HFFc6 (cell line): ENCODE measurements at places on chromosomes 5 and 9.
A peak's percentile ranks its signal among the peaks of the same experiment; 100 is the strongest.

DNA sequence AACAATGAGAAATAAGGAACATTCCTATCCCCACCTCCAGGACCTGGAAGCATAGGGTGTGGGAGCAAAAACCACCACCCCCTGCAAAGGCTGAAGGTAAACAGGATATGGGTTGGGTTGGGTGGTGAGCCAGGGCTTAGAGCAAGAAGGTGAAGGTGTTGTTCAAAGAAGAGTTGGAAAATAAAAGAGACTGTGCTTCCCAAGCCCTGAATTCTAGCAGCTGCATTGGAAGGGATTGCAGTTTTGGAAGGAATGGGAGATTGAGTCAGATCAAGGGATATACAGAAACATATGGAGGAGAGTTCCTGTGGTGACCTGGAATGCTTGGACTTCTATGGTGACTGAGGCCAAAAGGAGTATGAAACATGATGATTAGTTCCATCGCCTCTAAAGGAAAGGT lies 24.7 kb upstream of the MTAP start:
- peak; percentile 79 for DNase-seq

- DNase-seq: no peak
These were observed 48.9 kb downstream of the DYNC2I2 start for GRCh38 chr9:128607642-128608350.

- DNase-seq: no peak
These were observed 1.4 kb upstream of the NFX1 start for GRCh38 chr9:33288828-33289483.

DNA sequence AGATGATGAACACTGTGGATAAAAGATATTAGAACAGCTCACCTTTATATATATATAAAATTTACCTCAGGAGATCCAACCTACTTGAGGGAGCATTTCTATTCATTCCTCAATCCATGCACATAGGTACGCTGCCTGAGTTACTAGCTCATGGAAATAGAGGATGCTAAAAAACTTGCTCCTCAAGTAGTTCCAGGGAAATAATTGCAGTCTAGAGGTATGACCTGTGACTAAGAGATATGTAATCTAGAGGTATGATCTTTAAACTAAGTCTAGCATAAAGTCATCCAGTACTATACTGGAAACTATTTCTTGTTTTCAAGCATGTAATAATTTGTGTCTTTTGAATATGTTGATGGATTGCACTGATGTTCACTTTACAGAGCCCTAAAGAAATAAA lies 471.2 kb downstream of the TAF11L14 start:
- no peak for DNase-seq

DNA sequence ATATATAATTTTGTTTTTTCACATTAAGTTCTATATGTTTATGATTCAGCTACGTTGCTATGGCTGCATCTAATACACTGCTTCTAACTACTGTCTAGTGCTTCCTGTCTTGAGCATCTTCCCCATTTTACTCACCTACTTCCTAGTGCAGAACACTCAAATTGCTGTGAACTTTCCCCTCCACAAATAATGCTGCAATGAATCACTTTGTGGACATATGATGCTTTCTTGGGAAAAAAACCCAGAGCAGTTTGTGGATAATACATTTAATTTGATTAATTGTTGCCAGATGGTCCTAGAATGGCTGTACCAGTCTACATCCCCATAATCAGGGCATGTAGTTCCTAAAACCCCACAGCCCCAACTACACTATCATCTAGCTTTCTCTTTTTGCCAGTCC lies 18.5 kb downstream of the CD180 start:
- peak; percentile 46 for DNase-seq

- DNase-seq: no peak
These were observed 3.3 kb upstream of the RALGDS start for GRCh38 chr9:133124123-133124906.

DNA sequence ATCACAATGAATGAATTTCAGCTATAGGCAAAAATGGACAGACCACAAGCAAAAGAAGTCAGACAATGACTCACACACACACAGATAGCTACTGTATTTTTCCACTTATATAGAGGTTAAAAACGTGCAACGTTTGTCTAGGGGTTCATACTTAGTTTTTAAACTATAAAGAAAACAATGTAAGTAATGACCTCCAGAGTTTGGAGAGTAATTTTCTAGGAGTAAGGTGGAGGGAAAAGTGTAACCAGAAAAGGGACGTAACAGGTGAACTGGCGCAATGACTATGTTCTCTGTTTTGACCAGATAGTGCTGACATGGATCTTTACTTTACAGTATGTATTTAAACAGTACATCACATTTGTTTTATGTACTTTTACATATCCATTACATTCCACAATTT lies 51.1 kb downstream of the FNIP1 start:
- no peak for DNase-seq

DNA sequence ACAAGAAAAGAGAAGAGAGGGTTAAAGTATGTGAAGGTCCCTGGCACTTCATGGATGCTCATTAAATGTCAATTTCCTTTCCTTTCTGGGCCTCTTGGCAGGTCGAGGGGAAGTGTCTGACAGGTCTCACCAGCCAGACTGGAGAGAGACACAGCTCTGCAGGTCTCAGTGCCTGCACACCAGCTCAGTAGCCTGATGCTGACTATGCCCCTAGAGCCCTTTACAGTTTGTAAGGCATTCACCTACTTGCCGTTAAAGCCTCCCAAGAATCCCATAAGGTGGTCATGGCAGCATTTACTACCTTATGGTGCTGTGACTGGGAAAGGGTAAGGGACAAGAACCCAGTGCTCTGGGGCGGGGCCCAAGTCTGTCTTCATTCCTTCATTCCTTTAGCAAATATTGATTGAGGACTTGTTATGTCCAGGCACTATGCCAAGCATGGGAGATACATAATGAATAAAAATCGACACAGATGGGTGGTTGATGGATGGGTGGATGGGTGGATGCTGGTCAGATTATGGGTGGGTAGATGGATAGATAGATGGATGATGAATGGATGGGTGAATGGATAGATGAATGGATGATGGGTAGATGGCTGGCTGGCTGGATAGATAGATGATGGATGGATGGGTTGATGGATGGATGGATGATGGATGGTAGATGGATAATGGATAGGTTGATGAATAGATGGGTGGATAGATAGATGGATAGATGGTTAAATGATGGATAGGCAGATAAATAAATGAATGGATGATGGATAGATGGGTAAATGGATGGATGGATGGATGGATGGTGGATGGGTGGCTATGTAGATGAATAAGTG lies 21.3 kb upstream of the KIF12 start:
- DNase-seq: no peak

- DNase-seq: no peak
These were observed 9.2 kb downstream of the LIFR start for GRCh38 chr5:38547257-38547656.

DNA sequence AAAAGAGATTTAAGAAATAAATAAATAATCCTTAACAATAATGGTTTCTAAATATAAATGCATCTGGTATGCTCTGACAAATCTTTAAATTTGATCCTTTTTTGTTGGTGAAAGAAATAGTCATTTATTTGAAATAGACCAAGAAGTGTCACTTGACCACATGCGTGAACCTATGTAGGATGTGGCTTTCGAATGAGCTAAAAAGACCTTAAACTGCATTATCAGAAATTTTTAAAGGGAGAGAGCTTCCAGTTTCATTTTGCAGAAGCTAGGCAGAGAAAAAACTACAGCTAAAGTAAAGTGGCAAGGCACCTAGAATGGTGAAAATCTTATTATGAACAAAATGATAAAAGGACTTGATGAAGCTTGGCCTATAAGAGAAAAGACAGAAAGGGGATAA lies 309.2 kb upstream of the EFNA5 start:
- DNase-seq: no peak

DNA sequence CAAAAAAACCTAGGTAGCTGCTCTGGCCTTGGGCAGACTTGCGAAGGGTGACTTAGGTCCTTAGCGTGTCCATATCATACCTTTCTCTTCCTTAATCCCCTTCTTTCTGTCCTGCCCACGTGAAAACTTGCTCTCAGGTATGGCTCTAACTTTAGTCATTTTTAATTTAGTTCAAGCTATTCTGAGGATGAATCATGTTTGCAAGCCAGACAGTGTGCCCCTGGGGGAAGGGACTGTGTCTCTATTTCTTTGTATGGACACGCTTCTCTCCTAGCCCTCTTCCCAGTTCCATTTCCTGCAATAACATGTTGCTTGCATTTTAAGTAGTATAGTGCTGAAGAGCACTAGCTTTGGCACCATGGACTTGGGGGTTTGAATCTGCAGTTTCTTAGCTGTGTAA lies 120.6 kb downstream of the PTTG1 start:
- no peak for DNase-seq

DNA sequence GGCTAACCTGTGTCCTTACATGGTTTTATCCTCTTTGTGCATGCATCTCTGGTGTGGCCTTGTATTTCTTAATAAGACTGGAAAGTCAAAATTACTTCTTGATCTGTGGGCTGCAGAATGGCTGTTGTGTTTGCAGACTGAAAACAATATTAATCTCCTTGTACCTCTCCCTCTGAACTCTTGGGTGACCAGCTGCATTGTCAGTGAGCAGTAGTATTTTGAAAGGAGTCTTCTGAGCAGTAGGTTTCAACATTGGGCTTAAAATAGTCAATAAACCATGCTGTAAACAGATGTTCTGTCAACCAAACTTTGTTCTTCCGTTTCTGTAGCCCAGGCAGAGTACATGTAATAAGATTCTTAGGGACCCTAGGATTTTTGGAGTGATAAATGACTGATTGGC lies 26.7 kb upstream of the NIM1K start:
- no peak for DNase-seq

- DNase-seq: no peak
These were observed 45.1 kb upstream of the SUB1 start for GRCh38 chr5:32539981-32540845.

DNA sequence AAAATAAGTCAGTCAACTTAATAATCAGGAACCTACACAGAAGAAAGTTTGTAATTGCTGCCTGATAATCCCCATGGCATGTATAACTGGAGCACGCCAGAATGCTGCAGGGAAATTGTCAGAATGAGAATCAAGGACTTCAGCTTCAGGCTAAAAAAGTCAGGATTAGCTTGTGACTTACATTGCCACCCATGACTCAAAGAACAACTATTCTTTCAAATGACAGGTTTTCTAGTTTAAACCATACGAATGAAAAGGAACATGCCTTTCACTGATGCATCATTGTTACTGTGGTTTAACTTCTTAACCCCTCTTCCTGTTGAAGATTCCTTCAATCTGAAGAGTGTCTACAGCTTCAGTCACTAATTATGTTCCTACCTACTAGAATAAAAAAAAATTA lies 112.4 kb downstream of the ISL1 start:
- DNase-seq: peak; percentile 91

DNA sequence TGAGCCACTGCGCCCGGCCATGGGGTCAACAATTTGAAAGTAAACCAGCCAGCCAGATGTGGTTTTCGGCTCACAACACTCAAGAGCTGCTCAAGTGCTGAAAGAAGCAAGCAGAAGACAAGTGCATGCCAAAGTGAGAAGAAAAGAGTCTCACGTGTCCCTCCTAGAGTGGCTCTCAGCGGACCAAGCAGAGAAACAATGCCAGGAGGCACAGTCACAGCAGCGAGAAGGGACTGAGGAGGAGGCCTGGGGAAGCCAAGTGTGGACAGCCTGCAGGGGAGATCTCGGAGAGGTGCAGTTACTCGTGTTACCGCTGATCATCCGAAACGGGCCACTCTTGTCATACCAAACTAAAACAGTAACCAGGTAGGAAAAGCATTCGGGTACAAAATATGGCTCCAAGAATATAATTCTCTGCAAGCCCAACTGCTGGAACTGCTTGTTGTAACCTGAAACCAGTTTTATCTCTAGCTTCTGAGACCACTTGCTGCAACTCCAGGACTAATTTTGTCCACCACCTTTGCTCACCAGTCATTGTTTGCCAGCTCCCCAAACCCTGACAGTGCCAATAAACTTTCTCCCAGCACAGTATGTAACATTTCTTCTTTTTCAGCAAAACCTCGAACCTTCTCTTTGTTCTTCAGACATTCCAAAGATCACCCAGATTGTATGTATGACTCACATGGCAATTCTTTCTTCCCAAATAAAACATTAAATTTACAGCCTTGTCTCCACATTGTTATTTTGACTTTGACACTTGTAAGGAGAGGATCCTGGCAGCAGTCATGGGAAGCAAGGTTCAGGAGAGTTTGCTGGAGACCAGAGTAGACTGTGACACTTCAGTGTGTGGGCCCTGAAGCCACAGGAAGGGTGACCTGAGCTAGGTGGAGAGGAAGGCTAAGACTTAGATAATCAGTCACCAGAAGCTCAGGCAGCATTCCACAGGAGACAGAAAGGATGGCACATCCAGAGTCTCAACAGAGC lies 6.3 kb downstream of the SLC35D2 start:
- peak; percentile 46 for DNase-seq

GRCh38 chr9:113788616-113789330 lies 87.3 kb upstream of the ZNF618 start:
- DNase-seq: no peak

GRCh38 chr5:41156739-41157138 lies 56.6 kb downstream of the C6 start:
- DNase-seq: no peak

GRCh38 chr9:69325409-69326212 lies 596 bp downstream of the ENTREP1 start:
- no peak for DNase-seq

DNA sequence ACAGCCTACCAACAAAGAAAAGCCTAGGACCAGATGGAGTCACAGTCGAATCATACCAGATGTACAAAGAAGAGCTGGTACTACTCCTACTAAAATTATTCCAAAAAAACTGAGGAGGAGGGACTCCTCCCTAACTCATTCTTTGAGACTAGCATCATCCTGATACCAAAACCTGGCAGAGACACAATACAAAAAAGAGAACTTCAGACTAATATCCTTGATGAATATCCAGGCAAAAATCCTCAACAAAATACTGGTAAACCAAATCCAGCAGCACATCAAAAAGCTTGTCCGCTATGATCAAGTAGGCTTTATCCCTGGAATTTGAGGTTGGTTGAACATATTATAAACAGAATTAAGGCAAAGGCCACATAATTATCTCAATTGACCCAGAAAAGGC lies 900.4 kb upstream of the ARRDC3 start:
- no peak for DNase-seq

DNA sequence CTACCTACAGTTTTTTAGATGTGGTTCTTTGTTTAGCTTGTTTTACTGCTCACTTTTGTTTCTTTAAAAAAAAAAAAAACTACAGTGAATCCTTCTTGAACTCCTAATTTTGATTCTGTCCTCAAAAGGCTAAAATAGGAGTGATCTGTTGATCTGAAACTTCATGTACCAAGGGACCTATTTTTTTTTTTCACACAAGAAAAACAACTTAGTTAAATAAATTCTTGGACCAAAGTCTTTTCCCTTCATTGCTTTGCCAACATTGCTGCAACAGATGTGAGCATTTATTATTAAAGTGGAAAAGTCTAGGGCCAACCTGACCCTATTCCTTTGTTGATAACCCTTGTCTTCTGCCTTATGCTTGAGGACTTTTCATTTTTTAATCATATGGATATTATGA lies 236.8 kb downstream of the ARHGEF28 start:
- DNase-seq: no peak

- no peak for DNase-seq
These were observed 156.1 kb downstream of the SNX18 start for GRCh38 chr5:54673523-54674225.
